ENCODE measurements at places on chromosomes 3 and 15. TPM values are rescaled to one million over a fixed set of nuclear protein-coding genes. Genes with fewer than 3 reads are reported as not detected.

CHRNA5 gene
- 3.8 TPM for total RNA-seq

TGM4 gene
- 0.08 TPM for total RNA-seq

ZNF35 gene
- 8.7 TPM for total RNA-seq

TLR9 gene
- not detected for total RNA-seq

REC114 gene
- total RNA-seq: not detected

LRRC3B gene
- not detected for total RNA-seq
